ENCODE measurements at places on chromosomes 1 and 21. TPM values are rescaled to one million over a fixed set of nuclear protein-coding genes. Genes with fewer than 3 reads are reported as not detected.

HTR6 gene
- total RNA-seq, result not detected

GBP2 gene
- 13.1 TPM for total RNA-seq

SELL gene
- total RNA-seq, result 1.1 TPM

RNU1-4 gene
- total RNA-seq, result 4,572 TPM

TFF1 gene
- not detected for total RNA-seq

EPHA10 gene
- 0.32 TPM for total RNA-seq

KPNA6 gene
- total RNA-seq, result 70.3 TPM

- no peak for DNase-seq
Measured at GRCh38 chr1:71240656-71241055, 159.8 kb upstream of the ZRANB2 start.

DNA sequence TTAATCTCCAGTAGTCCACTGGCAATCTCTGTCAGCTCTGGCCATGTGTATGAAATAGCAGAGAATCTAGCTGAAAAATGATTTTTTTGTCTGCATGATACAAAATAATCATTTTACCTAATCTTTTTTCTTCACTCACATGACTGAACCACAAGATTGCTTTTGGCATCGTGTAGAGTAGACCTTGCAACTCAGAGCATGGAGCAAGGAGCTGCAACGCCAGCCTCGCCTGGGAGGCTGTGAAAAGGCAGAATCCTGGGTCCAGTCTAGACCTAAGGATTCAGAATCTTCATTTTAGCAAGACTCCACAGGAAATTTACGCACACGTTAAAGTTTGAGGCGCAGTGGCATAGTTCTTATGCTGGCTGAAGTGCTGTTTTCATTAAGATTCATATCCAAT lies 40.2 kb downstream of the TOMM20 start:
- no peak for DNase-seq

GRCh38 chr1:153944005-153944826 lies 2.3 kb downstream of the DENND4B start:
- no peak for DNase-seq

DNA sequence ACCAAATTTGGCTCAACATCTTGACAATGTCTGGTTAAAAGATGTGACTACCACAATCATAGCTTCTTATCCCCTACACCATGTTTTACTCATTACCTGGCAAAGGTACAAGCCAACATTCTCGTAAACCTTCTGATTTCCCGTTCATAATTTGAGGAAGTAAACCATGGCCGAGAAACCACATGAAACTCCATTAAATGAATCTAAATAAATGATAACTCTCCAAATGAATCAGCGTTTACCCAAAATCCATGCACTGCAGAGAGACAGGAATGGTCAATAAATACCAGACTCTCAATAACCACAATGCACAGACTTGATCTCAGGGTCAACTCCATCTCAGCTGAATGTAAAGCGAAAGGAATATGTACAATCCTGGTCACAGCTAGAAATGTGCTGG lies 125.2 kb downstream of the TYW3 start:
- DNase-seq, result no peak

DNA sequence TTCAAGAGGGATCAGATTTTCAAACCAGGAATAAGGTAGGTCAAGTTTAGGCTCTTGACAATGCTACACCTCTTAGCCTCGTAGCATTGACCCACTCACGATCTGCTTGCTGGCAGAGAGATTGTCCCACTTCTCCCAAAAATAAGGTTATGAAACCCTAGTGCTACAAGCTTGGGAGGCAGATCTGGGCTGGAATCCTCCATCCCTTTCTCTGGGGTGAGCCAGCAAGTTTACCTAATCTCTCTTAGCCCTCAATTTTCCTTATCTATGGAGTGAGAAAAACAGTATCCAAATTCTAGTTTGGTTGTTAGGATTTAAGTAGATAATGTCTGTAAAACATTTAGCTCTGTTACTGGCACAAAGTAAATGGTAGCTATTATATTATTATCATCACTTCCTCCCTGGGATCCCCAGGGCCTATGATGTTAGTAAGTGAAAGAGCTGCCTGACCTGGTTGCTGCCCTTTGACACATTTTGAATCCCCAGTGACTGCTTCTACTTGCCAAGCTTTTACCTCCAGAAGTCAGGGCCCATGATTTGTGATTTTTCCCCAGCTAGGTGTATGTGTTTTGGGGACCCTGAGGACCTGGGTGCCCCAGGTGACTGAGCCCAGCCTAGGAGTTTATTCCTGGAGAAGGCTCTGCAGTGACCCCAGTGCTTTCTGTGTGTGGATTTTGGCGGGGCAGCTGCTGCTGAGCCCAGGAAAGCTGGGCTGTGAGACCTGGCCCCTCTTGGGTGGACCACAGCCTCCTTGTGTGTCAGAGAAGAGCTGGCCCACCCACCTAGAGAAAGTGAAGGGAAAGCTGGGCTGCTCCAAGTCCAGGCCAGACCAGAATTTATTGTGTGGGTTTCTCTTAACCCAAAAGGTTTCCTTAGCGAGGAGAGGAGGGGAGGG lies 48.2 kb upstream of the VANGL1 start:
- no peak for DNase-seq

DNA sequence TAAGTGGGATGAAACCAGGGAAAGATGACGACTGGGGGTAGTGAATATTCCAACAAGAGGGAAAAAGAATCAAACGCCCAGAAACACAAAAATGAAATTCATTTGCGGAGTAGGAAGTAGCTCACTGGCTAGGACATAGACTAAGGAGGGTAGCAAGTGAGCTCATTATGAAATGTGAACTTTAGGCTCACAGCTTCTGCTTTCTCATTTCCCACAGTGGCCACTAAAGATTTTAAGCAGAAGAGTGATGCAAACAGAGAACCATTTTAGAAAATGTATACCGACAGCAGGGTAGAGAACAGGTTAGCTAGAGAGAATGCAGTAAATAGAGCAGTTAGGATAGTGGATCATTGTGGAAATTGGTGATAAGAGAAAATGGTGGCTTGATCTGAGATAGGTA lies 3.5 kb downstream of the CD48 start:
- no peak for DNase-seq

DNA sequence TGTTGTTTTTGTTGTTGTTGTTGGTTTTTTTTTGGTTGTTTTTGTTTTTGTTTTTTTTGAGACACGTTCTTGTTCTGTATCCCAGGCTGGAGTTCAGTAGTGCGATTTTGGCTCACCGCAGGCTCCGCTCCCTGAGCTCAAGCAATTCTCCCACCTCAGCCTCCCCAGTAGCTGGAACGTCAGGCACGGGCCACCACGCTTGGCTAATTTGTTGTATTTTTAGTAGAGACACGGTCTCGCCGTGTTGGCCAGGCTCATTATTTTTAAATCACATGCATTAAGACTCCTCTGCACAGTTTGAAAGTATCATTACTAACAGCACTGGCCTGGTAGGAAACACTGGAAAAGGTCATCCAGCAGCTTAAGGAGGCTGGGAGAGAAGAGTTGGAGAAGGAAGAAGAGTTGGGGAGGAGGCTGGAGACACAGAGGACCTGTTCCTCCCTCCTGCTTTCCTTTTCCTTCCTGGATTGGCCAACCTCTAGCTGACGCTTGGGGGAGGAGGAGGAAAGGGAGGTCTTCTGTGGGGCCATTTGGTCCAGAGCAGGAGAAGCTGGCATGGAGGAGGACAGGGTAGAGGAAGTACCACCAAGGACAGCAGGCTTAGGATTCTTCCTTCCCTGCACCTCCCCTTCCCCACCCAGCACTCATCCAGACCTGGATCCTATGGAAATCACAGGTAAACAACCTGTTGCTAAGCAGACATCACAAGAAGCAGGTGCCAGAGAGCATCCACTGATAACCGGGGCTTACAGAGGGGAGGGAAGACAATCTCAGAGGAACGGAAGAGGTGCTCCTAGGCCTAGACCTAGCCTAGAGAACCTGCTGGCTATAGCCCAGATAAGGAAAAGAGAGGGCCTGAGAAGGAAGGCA lies 71.9 kb upstream of the GOLT1A start:
- no peak for DNase-seq

DNA sequence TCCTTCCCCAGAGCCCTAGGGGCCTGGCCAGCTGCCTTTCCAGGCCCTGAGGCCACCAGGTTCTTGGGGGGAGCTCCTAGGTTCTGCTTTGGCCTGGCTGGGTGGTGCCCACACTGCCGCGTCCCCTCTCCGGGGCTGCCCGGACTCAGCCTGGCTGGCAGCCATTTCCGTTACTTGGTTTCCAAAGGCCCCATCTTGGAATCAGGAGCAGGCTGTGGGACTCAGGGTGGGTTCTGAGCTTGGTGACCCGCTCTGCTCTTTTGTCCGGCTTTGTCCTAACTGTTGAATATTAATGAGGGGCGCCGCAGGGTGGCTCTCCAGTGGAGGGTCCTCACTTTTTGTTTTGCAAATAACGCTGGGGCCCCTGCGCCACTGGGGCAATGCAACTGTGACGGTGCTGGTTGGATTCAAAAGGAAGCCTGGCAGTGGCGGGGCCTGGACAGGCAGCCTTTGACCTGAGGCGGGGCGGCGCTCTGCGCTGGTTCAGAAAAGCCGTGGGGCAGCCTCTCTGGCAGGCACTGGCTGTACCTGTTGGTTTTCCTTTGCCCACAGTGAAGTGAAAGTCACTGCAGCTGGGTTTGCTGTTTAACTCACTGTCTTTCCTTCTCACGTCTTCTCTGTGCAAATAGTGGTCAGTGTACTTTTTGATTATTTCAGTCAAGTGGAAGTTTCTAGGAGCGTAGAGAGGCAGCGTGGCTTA lies 20.2 kb downstream of the SKI start:
- peak; percentile 25 for DNase-seq

DNA sequence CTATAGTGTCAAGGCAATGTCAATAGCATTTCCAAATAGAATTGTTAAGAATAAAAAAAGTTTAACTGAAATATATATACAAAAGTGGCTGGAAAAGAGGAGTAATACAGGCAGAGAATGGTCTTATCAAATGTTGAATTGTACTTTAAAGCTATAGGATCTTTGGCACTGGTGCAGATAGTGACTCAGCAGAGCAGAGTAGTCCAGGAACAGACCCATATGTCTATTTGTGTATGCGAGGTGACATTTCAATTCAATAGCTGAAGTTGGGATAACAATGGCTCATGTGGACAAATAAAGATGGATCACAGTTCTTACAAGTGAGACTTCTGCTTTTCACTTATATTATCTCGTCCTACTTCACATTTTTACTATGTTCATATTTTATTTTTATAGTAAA lies 543.0 kb upstream of the B3GALT2 start:
- DNase-seq, result no peak

GRCh38 chr21:40200946-40201345 lies 333.7 kb downstream of the PCP4 start:
- no peak for DNase-seq
